ENCODE measurements at places on chromosomes 4 and X. TPM values are rescaled to one million over a fixed set of nuclear protein-coding genes. Genes with fewer than 3 reads are reported as not detected.

DNA sequence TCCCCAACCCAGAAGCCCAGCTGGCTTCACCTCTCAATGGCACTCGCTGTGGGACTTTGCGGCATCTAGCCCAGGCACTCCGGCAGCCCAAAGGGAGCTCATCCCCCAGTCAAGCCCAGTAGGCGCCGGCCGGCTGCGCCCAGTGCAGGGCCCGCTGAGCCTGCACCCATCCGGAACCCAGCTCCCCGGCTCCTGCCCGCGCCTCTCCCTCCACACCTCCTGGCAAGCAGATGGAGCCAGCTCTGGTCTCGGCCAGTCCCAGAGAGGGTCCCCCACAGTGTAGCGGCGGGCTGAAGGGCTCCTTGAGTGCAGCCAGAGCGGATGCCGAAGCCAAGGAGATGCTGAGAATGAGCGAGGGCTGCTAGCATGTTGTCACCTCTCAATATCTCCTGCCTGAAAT is 116.8 kb upstream of the UGT8 start:
- H3K4me3 ChIP-seq = no peak overlapping the region
- H3K27ac ChIP-seq = no peak overlapping the region
- no peak for DNase-seq
- H3K36me3 ChIP-seq = no peaks in the 10 kb centered on the region
- H3K4me1 ChIP-seq = no peaks in the 10 kb centered on the region
- no peaks in the 10 kb centered on the region for H3K27me3 ChIP-seq

DNA sequence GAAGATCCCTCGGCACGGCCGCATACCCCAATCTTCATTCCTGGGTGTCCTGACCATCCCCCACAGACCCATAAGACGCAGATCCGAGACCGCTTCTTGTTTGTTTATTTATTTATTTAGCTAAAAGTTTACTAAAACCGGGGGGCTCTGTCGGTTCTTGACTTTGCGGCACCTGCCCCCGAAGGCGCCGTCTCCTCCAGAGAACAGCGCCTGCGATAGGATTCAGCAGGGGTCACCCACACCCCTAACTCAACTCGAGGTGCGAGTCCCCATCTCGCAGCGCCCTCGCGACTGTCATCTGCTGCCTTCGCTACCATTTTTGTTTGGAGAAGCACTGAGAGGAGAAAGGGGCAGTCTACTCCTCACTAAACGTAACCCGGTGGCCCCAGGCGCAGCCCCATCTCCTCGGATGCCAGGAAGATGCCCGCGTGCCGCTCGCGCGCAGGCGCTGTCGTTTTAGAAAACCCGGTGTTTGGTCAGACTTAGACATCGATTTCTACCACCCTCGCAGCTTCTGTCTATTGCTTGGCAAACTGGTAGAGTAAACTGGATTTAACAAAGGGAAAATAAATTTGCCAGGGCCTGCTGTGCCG is 18.9 kb upstream of the GPR101 start:
- peak; percentile 10 for DNase-seq
- no peak overlapping the region for H3K4me3 ChIP-seq
- peaks cover 39% of the 10 kb centered on the region for H3K27me3 ChIP-seq
- H3K27ac ChIP-seq = no peak overlapping the region
- no peaks in the 10 kb centered on the region for H3K36me3 ChIP-seq
- no peaks in the 10 kb centered on the region for H3K4me1 ChIP-seq

DNA sequence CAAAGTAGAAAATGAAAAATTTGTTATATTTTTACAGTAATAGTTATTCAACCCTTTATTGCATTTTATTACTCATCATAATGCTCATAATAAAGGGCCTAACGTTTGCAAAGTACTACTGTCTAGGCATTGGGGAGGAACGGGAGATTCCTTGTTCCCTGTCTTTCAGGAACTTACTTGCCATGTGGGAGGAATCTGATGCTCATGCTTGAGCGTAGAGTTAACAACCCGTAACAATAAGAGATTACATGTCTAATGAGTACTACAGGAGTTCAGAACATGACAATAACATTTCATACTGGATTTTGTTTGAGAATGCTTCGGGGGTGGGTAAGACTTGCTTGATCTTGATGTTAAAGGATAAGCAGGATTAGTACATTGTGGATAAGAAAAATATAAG is 2.9 kb downstream of the CCSER1 start:
- no peak overlapping the region for H3K27ac ChIP-seq
- peaks cover 6% of the 10 kb centered on the region for H3K4me1 ChIP-seq
- H3K27me3 ChIP-seq = no peaks in the 10 kb centered on the region
- no peak overlapping the region for H3K4me3 ChIP-seq
- no peaks in the 10 kb centered on the region for H3K36me3 ChIP-seq

GRCh38 chr4:110680265-110680664 is 57.4 kb upstream of the PITX2 start:
- no peak overlapping the region for H3K4me3 ChIP-seq
- H3K27ac ChIP-seq = no peak overlapping the region
- H3K4me1 ChIP-seq = no peaks in the 10 kb centered on the region
- DNase-seq = no peak
- H3K27me3 ChIP-seq = no peaks in the 10 kb centered on the region

DNA sequence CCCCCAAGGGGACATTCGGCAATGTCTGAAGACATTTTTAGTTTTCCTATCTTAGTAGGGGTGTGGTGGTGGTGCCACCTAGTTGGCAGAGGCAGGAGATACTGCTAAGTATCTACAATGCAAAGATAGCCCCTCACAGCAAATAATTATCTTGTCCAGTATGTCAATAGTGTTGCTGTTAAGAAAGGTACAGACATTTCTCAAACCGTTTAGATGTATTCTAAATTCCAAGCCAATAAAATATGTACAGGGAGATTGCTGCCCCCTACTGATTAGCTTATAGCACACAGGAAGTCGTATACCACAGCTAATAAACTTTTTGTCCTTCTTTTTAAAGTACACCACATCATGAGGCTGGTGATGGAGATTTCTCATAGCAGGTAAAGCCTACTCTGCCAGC is 260.5 kb downstream of the TMA16 start:
- no peaks in the 10 kb centered on the region for H3K27me3 ChIP-seq
- no peaks in the 10 kb centered on the region for H3K36me3 ChIP-seq
- DNase-seq = no peak
- H3K27ac ChIP-seq = no peak overlapping the region

DNA sequence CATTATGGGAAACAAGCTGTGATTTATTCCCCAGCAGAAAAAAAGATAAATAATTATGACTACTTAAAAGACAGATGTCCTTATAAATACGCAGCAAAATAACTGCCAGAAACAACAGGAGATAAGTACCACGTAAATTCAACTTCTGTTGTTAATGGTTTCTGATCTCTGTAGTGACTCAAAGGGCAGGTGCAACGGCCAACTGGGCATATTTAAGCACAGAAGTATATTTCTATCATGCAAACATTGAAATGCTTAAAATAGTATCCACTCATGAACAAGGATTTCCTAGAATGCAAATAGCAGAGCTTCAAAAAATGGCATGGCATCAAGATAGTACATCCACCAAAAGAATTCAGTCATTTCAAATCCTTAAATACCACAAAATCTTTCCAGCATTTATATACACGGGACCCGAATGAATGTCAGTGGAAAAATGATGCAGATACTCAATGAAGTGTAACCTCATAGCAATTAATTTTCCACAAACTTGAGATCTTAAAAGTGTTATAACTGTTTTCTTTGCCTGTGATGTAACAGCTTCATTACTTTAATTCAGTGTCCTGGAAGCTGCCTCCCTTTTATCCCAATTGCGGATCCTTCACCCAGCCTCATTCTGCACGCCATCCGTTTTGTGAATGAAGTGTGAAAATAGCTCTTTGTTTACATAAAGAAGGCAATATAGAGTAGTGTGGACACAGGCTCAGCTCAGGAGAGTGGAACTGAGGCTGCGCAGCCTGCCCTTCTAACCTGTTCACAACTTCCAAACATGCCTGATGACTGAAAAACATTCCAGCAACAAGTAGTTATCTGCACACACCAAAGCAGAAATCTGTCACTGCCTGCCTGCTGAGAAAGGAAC is 10.2 kb downstream of the PDGFC start:
- H3K27me3 ChIP-seq = no peaks in the 10 kb centered on the region
- DNase-seq = no peak
- H3K4me1 ChIP-seq = peaks cover 60% of the 10 kb centered on the region
- H3K36me3 ChIP-seq = no peaks in the 10 kb centered on the region

DNA sequence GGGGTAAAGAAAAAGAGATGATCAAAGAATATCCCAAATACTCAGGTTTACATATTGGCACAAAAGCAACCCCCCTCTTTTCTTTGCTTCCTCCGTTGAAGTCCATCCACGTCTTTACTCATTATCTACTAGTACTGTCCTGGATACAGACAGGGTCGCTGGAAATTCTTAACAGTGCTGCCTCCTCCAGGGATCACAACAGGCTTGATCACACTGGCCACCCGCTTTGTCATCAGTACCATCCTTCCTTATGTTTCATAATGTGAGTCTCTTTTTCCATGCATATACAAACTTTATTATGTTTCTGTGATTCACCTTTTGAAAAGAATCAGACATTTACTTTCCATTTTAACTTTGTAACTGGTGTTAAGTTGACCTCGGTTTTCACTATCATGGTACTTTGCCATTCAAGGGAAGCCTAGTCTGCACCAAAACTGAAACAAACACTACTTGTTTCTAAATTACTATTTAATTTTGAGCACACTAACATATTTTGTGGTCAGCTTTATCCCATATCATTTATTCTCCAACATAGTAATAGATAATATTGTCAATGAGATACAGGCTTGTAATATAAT is 387.5 kb upstream of the PPP1R2C start:
- no peaks in the 10 kb centered on the region for H3K4me1 ChIP-seq
- H3K36me3 ChIP-seq = no peaks in the 10 kb centered on the region
- DNase-seq = no peak
- peaks cover 27% of the 10 kb centered on the region for H3K27me3 ChIP-seq
- no peak overlapping the region for H3K4me3 ChIP-seq
- no peak overlapping the region for H3K27ac ChIP-seq

DNA sequence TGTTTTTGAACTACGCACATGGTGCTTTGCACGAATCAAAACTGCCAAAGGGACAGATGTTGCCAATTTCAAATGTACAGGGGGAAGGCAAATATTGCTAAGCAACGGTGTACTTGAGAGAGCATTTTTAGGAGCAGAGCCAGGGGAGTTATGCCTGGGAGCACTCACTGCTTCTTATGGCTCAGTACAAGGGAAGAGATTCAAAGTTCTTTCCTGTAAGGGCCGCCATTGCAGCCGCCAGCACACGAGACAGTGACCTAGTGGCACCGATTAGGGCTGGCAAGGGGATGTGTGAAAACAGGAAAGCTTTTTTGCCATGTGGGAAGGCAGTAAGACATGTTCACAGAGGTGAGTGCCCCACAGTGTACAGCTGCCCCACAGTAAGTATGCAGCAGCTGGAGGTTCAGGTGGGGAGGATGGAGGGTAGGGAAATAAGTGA is 133.8 kb downstream of the AFF1 start:
- H3K4me3 ChIP-seq = no peak overlapping the region
- no peak overlapping the region for H3K27ac ChIP-seq
- H3K4me1 ChIP-seq = peaks cover 19% of the 10 kb centered on the region
- no peak for DNase-seq
- H3K36me3 ChIP-seq = no peaks in the 10 kb centered on the region
- no peaks in the 10 kb centered on the region for H3K27me3 ChIP-seq

REELD1 gene
- not detected for total RNA-seq

BANK1 gene
- 5.0 TPM for total RNA-seq

STBD1 gene
- 1.9 TPM for total RNA-seq

Measured in adrenal gland (tissue), 19 donors.